ENCODE measurements at places on chromosomes 12 and 14.

DNA sequence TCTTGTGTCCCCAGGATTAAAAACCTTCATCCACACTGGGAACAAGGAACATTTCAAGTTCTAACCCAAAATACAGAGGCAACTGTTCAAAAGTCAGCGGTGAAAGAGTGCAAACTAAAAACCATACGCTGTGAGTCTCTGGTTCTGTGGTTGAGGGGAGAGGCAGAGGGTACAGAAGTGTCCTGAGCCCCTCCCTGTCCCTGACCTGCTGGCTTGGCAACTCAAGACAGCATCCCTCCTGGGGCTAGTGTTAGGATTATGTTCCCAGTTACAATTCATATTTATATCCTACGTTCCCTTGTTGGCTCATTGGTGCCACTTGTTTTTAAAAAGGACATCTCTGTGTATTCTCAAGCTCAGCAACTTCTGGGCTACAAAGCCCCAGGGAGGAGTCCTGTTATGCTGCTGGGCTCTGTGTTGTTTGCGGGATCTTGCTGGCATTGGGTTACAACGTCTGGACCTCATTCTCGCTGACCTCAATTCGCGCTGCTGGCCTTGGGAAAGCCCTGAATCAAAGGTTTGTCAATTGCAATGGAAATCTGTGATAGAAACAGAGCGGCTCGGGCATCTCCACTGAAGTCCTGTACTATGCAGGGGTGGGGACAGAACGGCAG lies 420.8 kb downstream of the FUT8 start:
- DNase-seq = peak; percentile 7

DNA sequence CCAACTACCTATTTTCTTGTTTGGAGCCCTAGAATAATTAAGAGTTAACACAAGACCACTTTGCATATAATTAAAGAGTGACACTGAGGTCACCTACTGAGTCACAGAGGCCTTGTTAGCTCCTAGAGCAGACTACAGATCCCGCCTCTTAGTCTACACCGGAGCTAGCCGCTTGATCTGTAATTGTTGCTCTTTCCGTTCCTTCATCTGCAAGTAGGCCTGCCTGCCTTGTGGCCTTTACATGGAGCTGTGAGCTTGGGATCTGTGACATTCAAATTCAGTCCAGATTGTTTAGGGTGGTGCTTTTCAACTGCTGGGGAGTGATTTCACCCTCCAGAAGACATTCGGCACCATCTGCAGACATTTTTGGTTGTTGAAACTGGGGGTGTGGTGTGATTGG lies 5.6 kb upstream of the DYNLL1 start:
- no peak for DNase-seq

DNA sequence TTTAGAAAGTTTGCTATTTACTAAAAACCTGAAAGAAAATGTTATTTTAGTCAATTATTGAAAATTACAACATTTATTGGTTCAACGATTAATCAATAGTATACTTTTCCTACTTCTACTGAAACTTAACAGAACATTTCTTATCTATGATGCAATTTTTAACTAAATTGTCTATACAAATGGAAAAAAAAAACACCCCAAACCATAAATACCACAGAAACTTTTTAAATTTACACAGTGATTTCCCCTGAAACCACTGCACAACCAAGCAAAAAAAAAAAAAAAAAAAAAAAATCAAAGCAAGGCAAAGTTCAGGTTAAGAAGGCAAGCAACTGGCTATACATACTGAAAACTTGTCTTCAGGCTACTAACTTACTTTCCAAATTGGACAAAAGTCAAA lies 71.9 kb upstream of the POC1B start:
- no peak for DNase-seq

DNA sequence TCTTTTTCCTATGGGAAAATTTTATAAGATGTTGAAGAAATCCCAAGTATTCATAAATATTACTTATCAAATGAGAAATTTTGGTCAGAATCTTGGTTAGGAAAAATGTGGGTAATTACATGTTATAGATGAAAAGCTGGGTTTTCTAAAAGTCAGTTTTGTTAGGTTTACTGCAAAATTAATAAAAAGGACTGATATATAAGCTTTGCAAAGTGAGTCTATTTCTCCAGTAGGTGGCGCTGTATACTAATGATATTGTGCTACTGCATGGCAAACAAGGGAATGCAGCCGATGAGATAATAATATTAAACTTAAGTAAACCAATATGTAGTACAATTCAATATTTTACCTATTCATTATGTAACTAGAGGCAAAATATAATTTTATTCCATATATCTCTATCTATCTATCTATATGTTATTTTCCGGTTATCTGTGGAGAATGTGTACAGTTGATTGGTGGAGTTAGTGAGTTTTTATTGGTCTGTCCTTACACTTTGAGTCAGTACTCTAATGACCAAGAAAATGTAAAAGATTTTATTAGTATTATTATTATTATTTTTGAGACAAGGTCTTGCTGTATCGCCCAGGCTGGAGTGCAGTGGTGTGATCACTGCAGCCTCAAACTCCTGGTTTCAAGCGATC lies 32.9 kb downstream of the MIPOL1 start:
- peak; percentile 87 for DNase-seq

DNA sequence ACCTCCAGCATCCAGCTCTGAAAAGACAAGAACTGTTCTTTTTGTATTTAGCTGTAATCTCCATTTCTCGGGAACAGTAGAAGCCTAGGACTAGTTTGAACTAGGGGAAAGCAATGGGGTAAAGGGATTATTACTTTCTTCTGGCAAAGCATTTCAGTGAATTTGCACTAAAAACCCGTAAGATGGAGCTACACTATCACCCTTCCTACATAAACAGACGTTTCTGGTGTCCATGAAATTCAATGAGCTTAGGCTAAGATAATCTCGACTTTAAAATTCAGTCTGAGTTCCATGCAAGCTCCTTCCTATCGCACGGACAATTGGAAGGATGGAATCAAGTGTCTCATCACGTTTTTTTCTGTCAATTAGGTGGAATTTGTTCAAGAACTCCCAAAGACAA lies 24.0 kb downstream of the ACSM4 start:
- DNase-seq = peak; percentile 4

GRCh38 chr12:90972226-90972625 lies 17.2 kb upstream of the CCER1 start:
- no peak for DNase-seq

DNA sequence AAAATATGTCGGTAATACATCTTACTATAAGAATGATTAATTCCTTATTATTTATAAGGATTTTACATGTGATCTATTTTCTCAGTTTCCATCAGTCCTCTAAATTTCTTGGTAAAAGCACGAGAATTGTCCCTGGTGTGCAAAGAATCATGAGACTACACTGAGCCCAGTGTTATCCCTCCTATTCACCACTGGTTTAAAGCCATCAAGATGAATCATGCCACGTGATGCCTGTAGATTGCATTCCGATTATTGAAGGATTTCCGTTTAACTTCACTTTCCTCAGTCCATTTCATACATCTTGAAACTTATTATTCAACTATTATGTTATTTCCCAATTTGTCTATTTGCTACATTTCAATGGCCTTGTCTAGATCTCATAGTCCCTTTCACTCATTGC lies 601.9 kb downstream of the GALC start:
- DNase-seq = no peak

GRCh38 chr12:5102261-5102789 lies 58.6 kb downstream of the KCNA5 start:
- peak; percentile 91 for DNase-seq

DNA sequence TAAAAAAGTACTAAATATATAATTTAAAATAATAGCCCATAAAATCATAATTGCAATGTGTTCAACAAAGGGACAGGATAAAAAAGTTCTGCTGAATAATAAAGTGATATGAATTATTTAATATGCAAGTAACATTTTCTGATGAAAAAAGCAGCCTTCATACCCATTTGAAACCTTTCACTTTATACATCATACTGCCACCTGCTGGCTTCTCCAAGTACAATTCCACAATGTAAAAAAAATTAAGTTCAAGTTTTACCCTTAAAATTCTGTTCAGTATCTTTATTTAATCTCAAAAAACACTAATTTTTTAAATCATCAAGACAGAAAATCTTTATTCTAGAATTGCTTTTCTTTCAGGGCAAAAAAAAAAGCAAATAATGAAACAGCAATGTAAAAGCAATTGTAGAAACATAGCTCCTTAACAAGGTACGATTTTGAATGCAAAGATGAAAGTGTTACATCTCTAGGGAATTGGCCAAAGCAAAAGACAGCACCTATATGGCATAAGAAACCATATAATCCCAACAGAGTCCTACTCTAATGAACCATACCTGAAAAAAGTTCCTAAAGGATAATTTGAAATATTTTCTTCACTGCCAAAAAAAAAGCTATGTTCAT lies 15.0 kb downstream of the MDM1 start:
- DNase-seq = peak; percentile 72

DNA sequence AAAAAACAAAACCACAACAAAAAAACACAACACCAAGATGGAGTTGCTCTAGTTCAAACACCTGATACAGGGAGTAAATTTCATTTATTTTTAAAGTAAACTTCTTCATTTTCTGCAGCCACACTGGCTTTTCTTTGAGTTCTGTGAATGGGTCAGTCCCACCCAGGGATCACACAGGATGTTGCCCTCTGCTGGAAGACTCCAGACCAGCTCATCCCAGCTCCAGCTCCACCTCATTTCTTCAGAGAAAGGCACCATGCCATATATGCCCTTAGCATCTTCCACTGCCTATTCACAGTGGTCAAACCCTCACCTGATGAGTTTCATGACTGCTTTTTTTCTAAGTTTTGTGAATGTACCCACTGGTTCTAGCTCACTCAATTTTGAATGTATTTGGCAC lies 8.0 kb downstream of the GLIPR1 start:
- peak; percentile 80 for DNase-seq

DNA sequence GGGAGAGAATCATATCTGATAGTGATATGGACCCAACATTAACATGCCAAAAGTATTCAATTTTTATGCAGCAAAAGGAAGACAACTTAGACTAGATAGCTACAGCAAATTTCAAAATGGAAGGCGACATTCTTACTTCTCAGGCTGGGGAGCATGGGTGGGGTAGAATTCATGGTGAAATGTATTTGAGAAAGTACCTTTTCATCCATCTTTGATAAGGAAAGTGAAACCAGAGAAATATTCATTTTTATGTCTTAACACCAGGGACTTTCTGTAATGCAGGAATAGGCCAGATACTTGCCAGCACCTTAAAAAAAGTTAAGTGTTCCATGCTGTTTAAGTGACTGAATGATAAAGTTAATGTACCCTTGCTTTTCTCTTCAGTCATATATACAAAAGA lies 13.4 kb downstream of the BTG1 start:
- no peak for DNase-seq

- no peak for DNase-seq
Measured at GRCh38 chr12:123142921-123143735, 7.8 kb downstream of the PITPNM2 start.

GRCh38 chr14:69711065-69711464 lies 55.9 kb upstream of the SRSF5 start:
- no peak for DNase-seq

- DNase-seq = peak; percentile 76
Measured at GRCh38 chr14:44803239-44803905, 158.4 kb downstream of the KLHL28 start.

DNA sequence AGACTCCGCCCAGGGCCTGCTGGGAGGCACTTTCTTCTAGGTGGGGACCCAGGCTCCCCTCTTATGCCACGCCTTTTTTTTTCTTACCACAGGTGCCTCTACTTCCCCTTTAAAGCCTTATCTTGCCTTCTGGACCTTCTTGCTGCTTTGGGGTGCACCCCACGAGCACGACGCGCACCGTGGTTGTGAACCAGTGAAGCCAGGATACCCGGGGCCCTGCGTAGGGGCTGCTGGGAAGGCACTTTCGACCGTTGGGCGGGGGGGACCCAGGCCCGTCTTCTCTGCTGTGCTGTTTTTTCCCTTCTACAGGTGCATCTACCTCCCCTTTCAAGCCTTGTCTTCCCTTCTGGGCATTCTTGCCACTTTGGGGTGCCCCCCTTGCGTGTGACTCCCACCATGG lies 305.4 kb downstream of the ALG10 start:
- DNase-seq = no peak

GRCh38 chr12:55974308-55974730 lies 441 bp downstream of the RAB5B start:
- peak; percentile 73 for DNase-seq

DNA sequence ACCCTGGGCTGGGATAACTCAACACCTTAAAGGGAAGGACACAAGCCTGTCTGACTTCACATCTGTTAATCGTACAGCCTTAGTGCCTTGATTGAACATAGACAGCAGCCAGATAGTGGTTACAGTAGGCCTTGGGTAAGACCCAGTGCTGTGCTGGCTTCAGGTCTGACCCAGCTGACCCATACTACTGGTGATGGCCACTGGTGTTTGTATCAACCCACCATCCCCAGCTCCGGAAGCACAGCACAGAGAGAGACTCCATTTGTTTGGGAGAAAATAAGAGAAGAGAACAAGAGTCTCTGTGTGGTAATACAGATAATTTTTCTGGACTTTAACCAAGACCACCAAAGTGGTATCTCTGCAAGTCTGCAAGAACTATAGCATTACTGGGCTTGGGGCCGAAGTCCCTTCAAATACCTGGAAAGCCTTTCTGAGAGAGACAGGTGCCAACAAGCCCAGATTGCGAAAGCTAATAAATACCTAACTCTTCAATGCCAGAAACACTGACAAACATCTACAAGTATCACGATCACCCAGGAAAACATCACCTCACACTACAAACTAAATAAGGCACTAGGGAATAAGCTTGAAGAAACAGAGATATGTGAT lies 330.1 kb upstream of the GARIN2 start:
- DNase-seq = no peak

- peak; percentile 24 for DNase-seq
Measured at GRCh38 chr14:33369041-33369440, 430.4 kb downstream of the NPAS3 start.

DNA sequence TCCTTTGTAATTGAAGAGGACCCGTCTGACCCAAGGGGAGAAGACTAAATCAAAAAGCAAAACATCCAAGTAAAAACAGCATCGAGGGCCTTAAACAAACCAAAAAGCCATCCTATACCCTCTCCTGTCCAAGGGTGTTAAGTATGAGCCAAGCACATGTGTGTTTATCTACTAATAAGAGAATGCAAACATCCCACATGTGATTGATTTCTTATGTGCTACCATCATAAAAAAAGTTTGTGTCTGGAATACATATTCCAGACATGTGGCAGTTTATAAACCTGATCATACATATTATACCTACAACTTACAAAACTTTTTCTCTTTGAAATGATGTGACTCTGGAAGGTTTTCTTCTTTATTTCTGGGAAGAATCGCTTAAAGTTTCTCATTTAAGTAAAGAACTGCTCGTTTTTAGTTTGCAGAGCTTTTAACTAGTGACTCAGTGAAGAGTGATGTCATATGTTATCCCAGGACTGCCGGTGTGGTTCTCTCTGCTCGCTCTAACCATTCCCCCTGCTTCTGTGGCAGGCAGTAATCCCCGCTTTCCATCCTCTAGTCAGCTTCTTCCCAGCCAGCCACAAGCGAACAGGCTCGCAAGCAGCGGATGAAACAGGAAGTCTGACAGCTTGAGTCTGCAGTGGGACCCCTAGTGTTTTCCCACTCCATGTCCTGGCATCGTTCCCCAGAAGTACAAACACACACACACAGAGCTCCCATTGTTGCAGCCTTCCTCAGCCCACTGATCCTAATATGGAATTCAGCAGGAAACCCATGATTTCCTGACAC lies 431 bp upstream of the RHOJ start:
- DNase-seq = peak; percentile 91

Data from GM23248 (cell line).